HuH-7 (cell line): ENCODE measurements at places on chromosomes 3 and 15.
A peak's percentile ranks its signal among the peaks of the same experiment; 100 is the strongest.

DNA sequence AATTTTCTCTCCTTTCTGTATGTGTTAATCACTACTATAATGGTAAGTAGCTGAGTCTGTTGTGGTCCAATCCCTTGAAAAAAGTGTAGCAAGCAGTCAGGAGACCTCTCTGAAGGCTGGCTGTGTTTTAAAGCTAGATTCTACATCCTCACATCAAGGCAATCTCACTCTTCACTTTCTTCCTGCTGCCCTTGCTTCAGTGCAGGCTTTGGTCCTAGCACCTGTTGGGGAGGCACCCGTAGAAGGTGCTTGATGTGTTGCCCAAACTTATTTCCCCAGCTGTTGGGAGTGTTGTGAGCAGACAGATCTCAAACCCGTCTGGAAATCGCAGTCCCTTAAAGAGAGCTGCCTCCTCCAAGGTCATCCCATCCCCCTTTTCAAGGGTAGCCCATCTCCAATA is 8.6 kb downstream of the FRMD4B start:
- DNase-seq: no peak

- no peak for DNase-seq
Measured at GRCh38 chr15:74535388-74536084, 5.5 kb upstream of the ARID3B start.

DNA sequence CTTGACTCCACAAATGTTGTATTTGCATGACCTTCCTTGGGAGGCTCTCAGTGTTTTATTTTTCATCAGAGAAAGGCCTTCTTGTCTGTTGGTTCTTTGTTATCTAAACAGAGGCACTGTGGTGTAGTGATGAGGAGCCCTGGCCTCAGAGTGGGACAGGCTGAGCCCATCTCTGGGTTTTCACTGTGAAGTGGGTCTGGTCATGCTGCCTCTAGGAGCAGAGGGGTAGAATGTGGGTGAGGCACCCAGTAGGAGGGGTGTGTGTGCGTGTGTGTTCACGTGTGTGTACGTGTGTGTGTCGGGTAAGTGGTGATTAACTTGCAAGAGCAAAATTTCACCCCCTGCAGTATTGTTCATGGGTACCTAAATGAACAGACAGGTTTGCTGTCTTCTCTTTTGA is 14.4 kb downstream of the KLF13 start:
- DNase-seq: no peak

GRCh38 chr3:17322106-17322793 is 420.2 kb downstream of the TBC1D5 start:
- DNase-seq: no peak

GRCh38 chr3:31288641-31289100 is 244.1 kb upstream of the STT3B start:
- peak; percentile 58 for DNase-seq

DNA sequence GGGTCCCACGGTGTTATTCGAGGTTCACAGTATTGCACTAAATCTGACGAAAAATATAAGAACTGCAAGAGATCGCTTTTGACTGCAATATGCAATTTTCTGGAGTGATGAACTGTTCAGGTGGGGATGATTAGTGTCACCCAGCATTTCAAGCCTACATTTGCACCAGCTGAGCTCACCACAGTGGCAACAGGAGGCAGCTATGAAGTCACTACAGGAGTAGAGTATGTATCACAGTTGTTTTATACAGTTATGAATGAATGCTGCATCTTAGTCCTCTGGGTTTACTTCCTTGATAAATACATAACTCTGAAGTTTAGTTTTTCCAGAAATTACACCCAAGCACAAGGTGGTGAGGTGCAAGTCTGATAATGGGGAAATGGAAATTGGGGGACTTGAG is 69.6 kb downstream of the CHSY1 start:
- DNase-seq: no peak

DNA sequence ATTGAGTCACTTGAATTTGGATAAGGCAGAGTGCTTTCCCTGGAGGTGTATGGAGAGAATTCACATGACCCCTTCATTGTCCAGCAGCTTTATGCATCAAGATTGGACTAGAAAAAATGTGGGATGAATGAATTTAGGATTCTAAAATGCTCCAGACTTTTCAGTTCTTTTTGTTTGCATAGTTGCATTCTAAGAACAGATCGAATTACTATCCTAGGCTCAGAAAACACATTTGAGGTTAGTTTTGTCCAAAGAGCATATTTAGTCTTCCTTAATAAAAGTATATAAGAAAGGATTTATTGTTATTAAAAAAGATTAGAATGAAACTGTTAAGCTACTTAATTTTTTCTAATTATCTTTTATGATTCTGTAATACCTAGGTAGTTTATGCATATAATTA is 127.4 kb downstream of the UBE2E2 start:
- no peak for DNase-seq

GRCh38 chr3:186283651-186284348 is 78.2 kb downstream of the DGKG start:
- DNase-seq: no peak

- no peak for DNase-seq
Measured at GRCh38 chr3:19931767-19932188, 2.2 kb downstream of the EFHB start.

DNA sequence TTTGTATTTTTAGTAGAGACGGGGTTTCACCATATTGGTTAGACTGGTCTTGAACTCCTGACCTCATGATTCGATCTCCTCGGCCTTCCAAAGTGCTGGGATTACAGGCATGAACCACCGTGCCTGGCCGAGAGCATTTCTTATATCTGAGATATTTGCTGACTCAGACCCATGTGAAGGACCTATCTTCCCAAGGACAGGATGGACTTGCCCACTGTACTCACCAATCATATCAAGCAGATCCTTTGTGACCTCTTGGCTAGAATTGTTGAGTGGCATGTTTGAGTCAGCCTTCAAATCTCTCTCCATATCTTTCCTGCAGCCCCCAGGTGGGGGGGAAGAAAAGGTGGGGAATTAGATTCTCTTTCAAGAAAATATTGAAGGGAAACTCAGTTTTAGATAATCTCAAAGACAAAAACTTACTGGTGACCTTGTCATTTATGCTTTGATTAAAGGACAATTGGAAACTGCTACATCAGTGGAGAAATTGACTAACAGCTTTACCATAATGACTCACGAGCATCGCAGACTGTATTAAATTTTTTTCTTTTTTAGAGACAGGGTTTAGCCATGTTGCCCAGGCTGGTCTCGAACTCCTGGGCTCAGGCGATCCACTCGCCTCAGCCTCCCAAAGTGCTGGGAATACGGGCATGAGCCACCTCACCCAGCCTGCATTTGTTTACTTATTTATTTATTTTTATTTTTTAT is 3.1 kb downstream of the C3orf62 start:
- no peak for DNase-seq

GRCh38 chr3:170107941-170108340 is 70.1 kb downstream of the GPR160 start:
- no peak for DNase-seq

- no peak for DNase-seq
Measured at GRCh38 chr15:98057453-98057852, 97.0 kb downstream of the ARRDC4 start.

DNA sequence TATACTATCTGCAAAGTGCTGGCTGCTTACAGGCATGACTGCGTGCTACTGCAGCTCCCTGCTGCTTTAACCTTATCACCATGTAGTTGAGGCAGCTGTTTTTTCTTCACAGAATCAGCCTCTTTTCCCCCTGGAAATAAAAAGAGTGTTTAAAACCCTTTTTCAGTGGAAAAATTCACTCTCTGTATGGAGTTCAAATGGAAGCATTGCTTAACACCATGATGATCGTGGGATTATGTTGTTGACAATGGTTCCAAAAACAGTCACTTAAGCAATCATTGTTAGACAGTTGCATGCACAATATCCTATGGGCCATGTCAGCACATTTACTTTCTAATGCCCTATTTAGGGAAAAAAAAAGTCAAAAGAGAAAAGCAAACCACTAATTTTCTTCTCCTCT is 536.4 kb downstream of the UNC13C start:
- DNase-seq: no peak

GRCh38 chr3:192417017-192417416 is 310.3 kb downstream of the FGF12 start:
- no peak for DNase-seq

DNA sequence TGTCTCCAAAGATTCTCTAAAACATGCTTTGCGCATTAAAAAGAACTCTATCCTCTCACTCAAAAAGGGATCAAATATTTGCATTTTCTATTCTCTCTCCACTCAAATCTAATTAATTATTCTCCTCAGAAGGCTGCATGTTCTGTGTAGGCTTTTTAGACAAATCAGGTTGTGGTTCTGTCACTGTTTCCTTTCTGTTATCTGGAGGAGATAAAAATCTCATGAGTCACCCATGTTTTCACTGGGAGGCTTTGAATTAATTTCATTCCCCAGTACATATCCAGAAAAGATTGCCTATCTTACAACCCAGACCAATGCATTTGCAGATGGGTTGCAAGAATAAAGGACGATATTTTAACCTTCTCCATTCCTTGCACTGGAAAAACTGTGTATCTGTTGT is 446.5 kb downstream of the GRM7 start:
- no peak for DNase-seq

DNA sequence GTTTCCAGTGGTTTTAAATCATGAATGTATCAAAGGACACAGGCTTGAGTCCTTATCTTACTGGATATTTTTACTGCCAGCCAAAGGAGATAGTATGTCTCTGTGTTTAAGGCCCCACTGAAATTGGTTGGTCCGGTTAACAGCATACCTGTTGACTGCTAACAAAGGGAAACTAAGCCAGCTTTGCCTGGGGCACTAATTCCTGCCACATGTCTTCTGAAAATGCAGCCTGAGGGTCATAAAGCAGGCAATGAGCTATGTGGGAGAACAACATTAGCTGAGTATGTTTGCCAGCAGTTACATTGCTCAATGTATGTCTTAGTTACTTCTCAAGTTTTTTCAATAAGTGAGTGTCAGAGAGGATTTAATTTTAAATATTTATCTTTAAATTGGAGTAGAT is 12.4 kb downstream of the PLS1 start:
- DNase-seq: no peak

DNA sequence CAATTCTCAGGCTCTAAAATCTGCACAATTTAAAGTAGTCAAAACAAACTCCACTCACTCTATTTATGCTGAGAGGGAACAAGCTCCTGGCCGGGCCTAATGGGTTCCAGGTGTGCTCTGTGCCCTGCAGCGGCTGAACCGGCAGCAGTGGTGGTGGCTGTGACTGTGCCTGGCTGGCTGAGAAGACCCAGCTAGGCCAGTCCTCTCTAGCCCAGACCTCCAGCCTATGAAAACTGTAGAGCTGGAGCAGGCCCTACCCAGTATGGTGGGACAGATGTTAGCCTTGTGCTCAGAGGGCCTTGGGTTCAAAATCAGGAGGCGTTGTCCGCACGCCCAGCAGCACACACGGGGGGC is 37.0 kb downstream of the EPHB3 start:
- no peak for DNase-seq

GRCh38 chr15:70698836-70699390 is 64.4 kb downstream of the UACA start:
- DNase-seq: no peak

DNA sequence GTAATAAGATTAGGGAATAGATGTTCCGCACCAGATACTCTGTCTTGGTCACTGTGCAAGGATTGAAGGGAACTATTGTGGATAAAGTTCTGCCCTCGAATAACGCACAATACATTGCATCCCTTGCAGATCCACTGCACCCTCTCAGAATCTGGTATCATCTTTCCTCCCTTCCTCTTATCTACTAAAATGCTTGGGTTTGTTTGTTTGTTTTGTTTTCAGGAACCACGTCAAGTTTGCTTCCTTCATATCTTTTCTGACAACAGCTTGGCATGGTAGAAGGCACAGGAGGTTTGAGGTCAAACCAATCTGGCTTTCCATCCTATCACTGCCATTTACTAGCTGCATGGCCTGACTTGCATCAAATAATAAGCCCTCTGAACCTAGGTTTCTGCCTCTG is 2.0 kb upstream of the FSTL1 start:
- DNase-seq: no peak

DNA sequence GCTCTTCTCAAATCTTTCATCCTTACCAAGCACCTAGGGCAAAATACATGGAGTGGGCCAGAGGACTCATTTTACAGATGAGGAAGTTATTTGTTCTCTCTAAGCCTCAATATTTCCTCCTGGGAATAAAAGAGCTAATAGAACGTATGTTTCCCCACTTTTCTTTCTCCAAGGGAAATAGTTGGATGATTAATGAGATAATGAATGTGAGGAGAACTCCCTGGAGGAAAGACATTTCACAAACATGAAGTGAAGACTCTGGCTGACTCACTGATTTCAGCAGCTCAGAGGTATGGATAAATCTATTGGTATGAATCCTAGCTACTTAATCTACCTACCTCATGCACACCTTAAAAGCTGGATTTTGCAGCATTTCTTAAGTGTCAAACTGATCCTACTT is 98.4 kb downstream of the ECT2 start:
- no peak for DNase-seq

GRCh38 chr3:40022297-40022827 is 213.0 kb downstream of the MYRIP start:
- DNase-seq: no peak

- no peak for DNase-seq
Measured at GRCh38 chr15:75989045-75989444, 23.2 kb downstream of the NRG4 start.

- DNase-seq: no peak
Measured at GRCh38 chr3:186964071-186964470, 33.7 kb downstream of the ST6GAL1 start.

DNA sequence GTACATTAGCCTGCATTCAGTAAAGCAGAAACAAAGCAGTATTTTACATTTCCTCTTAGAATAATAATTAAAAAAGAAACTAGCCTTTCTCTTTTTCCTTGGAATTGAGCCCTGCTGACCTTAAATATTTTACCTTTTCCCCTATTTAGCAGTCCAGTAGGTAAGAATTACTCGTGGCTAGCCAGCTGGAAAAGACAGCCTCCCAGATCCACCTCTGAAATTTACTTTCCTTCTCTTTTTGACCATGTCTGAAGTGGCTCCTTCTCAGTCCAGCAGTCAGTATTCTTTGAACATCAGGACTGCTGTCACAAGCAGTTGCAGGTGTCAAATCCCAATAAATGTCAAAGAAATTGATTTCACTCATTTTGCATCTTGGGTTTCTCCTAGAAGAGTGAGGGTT is 311.5 kb upstream of the DCBLD2 start:
- DNase-seq: no peak

GRCh38 chr3:97959872-97960271 is 12.4 kb downstream of the RIOX2 start:
- no peak for DNase-seq

GRCh38 chr3:51879937-51880336 is 4.5 kb upstream of the IQCF5 start:
- DNase-seq: no peak

DNA sequence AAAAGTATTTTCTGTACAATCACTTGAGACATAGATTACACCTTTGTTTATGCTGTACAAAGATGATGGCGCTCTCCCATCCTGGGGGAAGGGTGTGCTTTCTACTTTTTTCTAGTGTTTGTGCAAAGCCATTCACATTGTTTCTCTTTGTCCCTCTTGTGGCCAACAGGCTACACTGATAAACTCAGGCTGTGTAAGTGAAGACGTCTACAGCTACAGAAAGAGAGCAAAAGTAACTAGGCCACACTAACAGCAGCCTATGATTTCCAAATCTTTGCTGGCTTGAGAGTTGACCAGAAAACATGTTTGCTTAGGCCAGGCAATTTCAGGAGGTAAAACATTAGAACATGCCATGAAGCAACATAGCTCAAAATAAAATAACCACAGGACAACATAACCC is 75.1 kb downstream of the FOXB1 start:
- DNase-seq: no peak

GRCh38 chr15:63287109-63287508 is 9.7 kb downstream of the APH1B start:
- no peak for DNase-seq
